ENCODE measurements at places on chromosomes 1 and 21. TPM values are rescaled to one million over a fixed set of nuclear protein-coding genes. Genes with fewer than 3 reads are reported as not detected.

The CCDC27 gene
- total RNA-seq = not detected

The SIK1 gene
- 10.4 TPM for total RNA-seq

The CD5L gene
- total RNA-seq = not detected

The BMP8B gene
- total RNA-seq = 0.19 TPM

The TPR gene
- 83.6 TPM for total RNA-seq

The PTCH2 gene
- total RNA-seq = 0.18 TPM

The ALG14 gene
- 1.5 TPM for total RNA-seq

The CGN gene
- 0.45 TPM for total RNA-seq

The THEMIS2 gene
- 3.1 TPM for total RNA-seq

The MMP23B gene
- 1.1 TPM for total RNA-seq

The EFNA1 gene
- total RNA-seq = 82.9 TPM

The UBE2U gene
- not detected for total RNA-seq

The BPNT1 gene
- total RNA-seq = 22.8 TPM

The CALML6 gene
- not detected for total RNA-seq

The GCSAML gene
- total RNA-seq = not detected

The S100A4 gene
- total RNA-seq = 1.1 TPM

The SASS6 gene
- total RNA-seq = 2.3 TPM

The NT5C1A gene
- not detected for total RNA-seq

The FH gene
- total RNA-seq = 73.2 TPM

The KRTAP11-1 gene
- total RNA-seq = not detected

The NAXE gene
- 69.4 TPM for total RNA-seq

The KCNT2 gene
- 0.09 TPM for total RNA-seq

The NOS1AP gene
- 0.66 TPM for total RNA-seq

The TSPAN1 gene
- 0.45 TPM for total RNA-seq
